Prostate gland (tissue), 2 donors: ENCODE measurements at places on chromosomes 4 and X. TPM values are rescaled to one million over a fixed set of nuclear protein-coding genes. Genes with fewer than 3 reads are reported as not detected.

Gene EFHC2
- total RNA-seq: 6.2 TPM

Gene MEPE
- not detected for total RNA-seq

Gene YIPF7
- not detected for total RNA-seq

Gene PFKFB1
- 1.0 TPM for total RNA-seq

Gene AVPR2
- 0.41 TPM for total RNA-seq

Gene NHSL2
- 28.2 TPM for total RNA-seq

Gene SLC34A2
- 1.2 TPM for total RNA-seq

Gene TMEM31
- total RNA-seq: 7.6 TPM

Gene AWAT2
- not detected for total RNA-seq

GRCh38 chrX:55312655-55313054 lies 47.9 kb upstream of the PAGE3 start:
- H3K27me3 ChIP-seq: no peaks in the 10 kb centered on the region
- no peaks in the 10 kb centered on the region for H3K4me1 ChIP-seq
- no peaks in the 10 kb centered on the region for H3K36me3 ChIP-seq
- no peak overlapping the region for H3K4me3 ChIP-seq

DNA sequence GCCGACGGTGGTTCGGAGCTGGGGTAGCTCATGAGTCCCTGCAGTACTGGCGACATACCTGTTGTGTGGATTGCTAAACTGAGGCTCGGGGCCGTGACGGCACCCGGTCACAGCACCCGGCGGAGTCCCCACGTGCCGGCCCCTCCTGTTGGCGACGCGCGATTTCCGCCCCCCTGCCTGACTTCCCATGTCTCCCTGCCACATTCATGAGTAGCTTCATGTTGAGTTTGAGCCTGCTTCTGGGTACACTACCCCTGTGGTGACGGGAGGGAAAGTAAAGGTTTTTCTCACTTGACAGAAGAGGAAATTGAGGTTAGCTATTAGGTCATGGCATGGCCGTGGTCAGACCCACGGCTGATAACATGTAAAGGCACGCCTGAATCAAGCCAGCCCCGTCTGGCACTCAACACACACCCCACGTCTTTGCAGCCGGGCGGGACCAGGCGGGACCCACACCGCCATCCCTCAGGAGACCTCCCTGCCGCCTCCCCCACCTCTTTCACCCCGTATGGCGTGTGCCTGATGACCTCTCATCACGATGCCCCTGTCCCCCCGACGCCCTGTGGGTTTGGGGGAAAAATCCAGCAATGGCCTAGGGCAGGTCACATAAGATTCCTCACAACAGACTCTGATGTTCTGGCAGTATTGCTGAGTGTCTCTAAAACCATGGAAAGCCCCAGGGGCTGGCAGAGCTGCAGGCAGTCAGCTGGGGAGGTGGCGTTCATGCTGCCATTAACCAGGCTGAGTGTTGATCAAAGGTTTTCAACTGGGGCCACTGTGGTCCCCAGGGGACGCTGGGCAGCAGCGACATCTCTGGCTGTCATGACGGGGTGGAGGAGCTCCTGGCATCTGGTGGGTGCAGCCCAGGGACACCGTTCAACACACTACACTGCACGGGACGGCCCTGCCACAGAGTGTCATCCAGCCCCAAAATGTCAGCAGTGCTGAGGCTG lies 29.2 kb downstream of the P2RY8 start:
- DNase-seq: no peak
- H3K36me3 ChIP-seq: no peaks in the 10 kb centered on the region
- H3K4me3 ChIP-seq: no peak overlapping the region

DNA sequence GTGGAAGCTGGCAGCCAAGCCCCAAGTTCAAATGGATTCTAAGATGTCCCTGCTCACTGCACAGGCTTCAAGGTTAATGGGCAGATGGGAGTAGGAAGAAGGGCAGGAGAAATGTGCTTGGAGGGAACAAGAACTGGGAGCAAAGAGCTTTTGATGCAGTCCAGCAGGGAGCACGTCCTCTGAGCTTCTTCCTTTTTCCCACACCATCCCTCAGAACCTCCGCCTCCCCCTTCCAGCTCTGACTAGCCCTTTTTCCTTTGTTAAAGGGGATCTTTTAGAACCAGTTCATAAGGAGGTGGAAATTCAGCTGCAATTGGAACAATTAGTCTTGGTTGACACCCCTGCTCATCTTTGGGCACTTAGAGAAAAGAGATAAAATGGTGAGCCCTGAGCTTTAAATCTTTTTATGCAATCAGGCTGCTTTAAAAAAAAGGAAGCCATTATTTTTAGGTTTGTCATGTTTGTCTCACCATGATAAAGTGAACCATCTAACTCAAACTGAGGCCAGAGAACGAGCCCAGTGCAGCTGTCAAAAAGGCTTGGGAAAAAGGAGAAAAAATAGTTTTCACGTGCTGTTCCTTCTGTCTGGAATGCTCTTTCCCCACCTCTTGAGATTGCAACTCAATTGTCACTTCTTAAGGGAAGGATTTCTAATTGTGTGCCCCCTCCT lies 135.8 kb upstream of the IL1RAPL2 start:
- no peaks in the 10 kb centered on the region for H3K27me3 ChIP-seq
- no peak for DNase-seq
- no peaks in the 10 kb centered on the region for H3K36me3 ChIP-seq
- no peak overlapping the region for H3K4me3 ChIP-seq

- H3K27me3 ChIP-seq: no peaks in the 10 kb centered on the region
- no peaks in the 10 kb centered on the region for H3K36me3 ChIP-seq
- no peaks in the 10 kb centered on the region for H3K4me1 ChIP-seq
- no peak overlapping the region for H3K4me3 ChIP-seq
These were observed 147.7 kb downstream of the SH3KBP1 start for GRCh38 chrX:19739683-19740082.

- no peak overlapping the region for H3K27ac ChIP-seq
- DNase-seq: no peak
- H3K4me3 ChIP-seq: no peak overlapping the region
- no peaks in the 10 kb centered on the region for H3K36me3 ChIP-seq
These were observed 3.4 kb upstream of the AVPR2 start for GRCh38 chrX:153900831-153901752.

- no peak overlapping the region for H3K4me3 ChIP-seq
- DNase-seq: no peak
- no peak overlapping the region for H3K27ac ChIP-seq
- no peaks in the 10 kb centered on the region for H3K4me1 ChIP-seq
- no peaks in the 10 kb centered on the region for H3K36me3 ChIP-seq
- H3K27me3 ChIP-seq: no peaks in the 10 kb centered on the region
These were observed 580.8 kb upstream of the AMOT start for GRCh38 chrX:113421432-113421831.

GRCh38 chrX:93673056-93673868 lies at the start of gene NAP1L3:
TSS of gene NAP1L3 (minus strand) at chrX:93673578. CDS start at chrX:93673304, 274 bp downstream.
- no peaks in the 10 kb centered on the region for H3K4me1 ChIP-seq
- no peaks in the 10 kb centered on the region for H3K36me3 ChIP-seq
- peak within 1 kb of the TSS; percentile 30 for H3K27ac ChIP-seq
- DNase-seq: peak; percentile 38

GRCh38 chr4:86054286-86055032 lies 305.4 kb downstream of the MAPK10 start:
- no peaks in the 10 kb centered on the region for H3K36me3 ChIP-seq
- H3K4me3 ChIP-seq: no peak overlapping the region
- no peak overlapping the region for H3K27ac ChIP-seq

DNA sequence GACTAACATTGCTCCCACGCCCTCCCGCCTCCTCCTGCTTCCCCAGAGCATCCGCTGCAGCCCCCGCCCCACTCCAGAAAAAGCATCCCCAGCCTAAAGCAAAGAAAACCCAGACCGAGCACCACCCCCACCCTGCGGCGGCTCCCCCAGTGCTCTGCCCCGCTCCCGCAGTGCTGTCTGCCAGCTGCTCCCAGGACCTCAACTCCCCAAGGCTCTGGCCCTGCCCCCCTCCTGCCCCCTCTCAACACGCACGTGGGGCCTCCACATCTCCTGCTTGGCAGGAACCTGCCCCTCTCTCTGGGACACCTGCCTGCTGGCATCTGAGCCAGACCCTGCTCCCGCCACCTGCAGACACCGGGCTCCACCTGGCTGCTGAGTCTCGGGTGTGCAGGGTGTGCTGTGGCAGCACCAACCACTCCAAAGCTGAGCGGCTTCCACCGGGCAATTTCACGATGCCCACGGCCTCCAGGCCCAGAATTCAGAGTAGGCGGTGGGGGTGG lies 79.4 kb downstream of the FAM53A start:
- H3K27ac ChIP-seq: no peak overlapping the region
- H3K4me1 ChIP-seq: no peaks in the 10 kb centered on the region
- peak; percentile 48 for DNase-seq
- H3K4me3 ChIP-seq: no peak overlapping the region
- peaks cover 3% of the 10 kb centered on the region for H3K27me3 ChIP-seq

DNA sequence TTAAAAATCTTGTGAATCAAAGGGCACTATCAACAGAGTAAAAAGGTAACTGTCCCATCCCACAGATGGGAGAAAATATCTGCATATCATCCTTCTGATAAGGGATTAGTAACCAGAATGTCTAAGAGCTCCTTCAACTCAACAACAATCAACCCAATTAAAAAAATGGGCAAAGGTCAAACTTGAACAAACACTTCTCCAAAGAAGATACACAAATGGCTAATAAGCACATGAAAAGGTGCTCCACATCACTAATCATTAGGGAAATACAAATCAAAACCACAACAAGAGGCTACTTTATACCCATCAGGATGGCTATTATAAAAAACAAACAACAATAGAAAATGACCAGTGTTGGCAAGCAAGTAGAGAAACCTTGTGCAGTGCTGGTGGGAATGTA lies 43.3 kb downstream of the TMEM165 start:
- no peaks in the 10 kb centered on the region for H3K27me3 ChIP-seq
- no peak overlapping the region for H3K27ac ChIP-seq
- H3K4me3 ChIP-seq: no peak overlapping the region
- no peaks in the 10 kb centered on the region for H3K36me3 ChIP-seq
- no peaks in the 10 kb centered on the region for H3K4me1 ChIP-seq
- DNase-seq: no peak
